Left colon (tissue), 2 donors: ENCODE measurements at places on chromosomes 4 and X.

GRCh38 chr4:110310795-110311194 is 112.4 kb upstream of the ELOVL6 start:
- DNase-seq, result no peak

GRCh38 chrX:15988661-15989603 is 134.3 kb upstream of the AP1S2 start:
- DNase-seq, result no peak

GRCh38 chrX:154738011-154738738 is 12.7 kb downstream of the GAB3 start:
- DNase-seq, result no peak

- DNase-seq, result no peak
These were observed 95.9 kb downstream of the RASL11B start for GRCh38 chr4:52957835-52958631.

- DNase-seq, result no peak
These were observed 128.2 kb downstream of the CPEB2 start for GRCh38 chr4:15130441-15130840.

DNA sequence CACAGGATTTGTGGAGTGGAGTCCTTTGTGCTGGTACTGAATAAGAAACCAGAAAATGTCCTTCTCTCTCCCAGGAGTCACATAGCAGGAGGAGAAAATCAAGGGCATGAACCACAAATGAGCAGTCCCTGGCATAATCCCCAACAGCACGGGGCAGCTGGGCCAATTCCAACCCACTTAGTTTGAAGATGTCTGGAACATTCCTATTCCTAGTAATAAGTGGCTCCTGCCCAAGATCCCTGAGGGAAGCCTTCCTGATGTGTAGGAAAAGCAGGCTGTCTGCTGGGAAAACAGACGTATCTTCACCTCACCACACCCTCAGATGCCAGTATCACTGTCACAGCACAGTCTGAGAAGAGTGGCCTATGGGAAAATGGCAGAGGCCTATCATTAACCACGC is 182.8 kb upstream of the MAP3K15 start:
- no peak for DNase-seq

DNA sequence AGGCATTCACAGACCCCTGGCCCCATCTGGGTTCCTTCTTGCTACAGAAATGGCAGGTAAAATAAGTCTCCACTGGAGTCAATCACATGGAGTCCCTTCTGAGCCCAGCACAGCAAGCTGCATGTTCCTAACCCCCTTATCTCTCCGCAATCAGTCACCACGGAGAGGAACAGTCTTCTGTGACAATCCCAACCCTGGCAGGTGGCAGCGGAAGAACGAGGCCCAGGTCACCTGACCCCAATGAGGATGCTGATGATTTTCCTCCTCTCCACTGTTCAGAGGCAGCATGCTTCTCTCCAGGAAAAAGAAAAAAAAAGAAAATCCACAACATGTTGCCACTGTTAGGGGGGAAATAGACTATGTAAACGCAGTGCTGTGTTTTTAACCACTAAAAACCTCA is 50.1 kb downstream of the TSPAN5 start:
- no peak for DNase-seq

DNA sequence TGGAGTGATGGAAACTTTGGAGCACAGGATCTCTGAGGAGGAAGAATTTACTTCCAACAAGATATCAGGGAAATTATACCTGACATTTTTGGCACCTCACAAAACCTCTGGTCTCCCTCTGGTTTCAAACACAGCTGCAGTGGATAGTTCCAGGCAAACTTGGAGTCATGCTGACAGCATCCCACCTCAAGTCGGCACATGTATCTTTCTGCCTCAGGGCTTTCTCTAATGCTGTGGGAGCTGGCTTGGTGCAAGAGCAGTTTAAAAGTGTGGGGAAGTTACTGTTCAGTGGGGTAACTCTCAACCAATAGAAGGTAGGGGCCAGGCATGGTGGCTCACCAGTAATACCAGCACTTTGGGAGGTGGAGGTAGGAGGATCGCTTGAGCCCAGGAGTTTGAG is 207.1 kb upstream of the NHS start:
- no peak for DNase-seq
